ENCODE measurements at places on chromosomes 13 and 19.

- no peak for DNase-seq
Measured at GRCh38 chr19:17078920-17079709, 3.5 kb downstream of the MYO9B start.

- no peak for DNase-seq
Measured at GRCh38 chr19:15730538-15730937, 2.7 kb downstream of the OR10H2 start.

- peak; percentile 85 for DNase-seq
Measured at GRCh38 chr19:2282062-2282861, at the start of gene PEAK3. Gene PEAK3, minus strand, starts transcription at chr19:2282175. Its CDS starts 1,244 bp downstream, at chr19:2280931.

DNA sequence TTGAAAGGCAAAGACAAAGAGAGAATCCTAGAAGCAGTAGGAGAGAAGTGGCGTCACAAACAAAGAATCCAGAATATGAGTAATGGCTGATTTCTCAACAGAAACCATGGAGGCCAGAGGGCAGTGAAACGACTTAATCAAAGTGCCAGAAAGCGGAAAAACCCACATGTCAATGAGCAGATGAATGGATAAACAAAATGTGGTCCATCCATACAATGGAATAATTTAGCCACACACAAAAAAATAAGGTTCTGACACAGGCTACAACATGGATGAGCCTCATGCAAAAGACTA, 52.2 kb upstream of the RANBP3 start:
- DNase-seq, result no peak

DNA sequence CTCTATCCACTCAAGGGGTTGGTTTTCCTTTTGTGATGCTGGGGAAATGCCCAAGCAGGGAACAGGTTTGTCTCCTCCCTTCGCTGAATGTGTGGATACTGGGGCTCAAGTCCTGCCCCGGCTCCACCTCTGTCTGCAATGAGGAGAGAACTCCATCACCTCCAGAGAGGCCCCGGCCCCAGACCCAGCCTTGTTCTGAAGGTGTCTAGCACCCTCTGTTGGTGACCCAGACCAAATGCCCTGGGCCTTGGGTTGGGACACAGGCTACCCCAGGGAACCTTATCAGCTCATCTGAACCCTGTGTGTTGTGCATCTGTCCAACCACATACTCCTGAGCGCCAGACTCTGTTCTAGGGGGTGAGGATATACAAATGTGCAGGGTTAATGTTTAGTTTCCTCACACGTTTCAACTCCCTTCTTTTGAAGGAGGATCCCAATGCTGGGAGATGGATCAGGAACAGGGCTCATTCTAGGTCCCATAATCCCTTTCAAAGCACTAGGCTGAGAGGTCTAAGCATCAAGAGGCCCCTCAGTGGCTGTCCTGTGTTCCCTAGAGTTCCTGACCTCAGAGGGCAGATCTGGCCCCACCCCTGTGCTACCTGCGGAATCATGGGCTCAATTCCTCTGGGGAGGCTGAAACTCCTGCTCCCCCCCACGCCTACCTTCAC, 112.5 kb upstream of the SLC7A1 start:
- DNase-seq, result no peak
